ENCODE measurements at places on chromosomes 12 and 14.

GRCh38 chr12:69495071-69495470 lies 24.9 kb downstream of the FRS2 start:
- DNase-seq: no peak

GRCh38 chr14:68795597-68796417 lies 2.9 kb upstream of the ZFP36L1 start:
- DNase-seq: peak; percentile 80

DNA sequence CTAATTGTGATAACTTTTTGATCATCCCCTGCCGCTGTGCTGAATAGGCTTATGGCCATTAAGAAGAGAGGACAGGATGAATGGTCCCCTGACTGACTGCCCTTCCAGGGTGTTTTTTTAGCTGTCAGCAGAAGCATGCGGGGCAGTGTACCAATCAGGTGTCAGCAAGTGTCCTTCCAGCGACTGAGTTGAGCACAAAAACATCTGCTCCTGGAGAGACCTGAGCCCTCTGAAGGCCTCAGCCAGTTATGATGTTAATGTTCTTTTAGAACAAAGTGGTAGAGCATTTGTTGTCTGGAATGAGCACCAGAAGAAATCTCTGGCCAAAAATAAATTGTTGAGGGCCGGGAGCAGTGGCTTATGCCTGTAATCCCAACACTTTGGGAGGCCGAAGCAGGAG lies 37.5 kb downstream of the P2RX7 start:
- no peak for DNase-seq

- no peak for DNase-seq
These were observed 13.6 kb downstream of the BCL7A start for GRCh38 chr12:122035292-122035691.

DNA sequence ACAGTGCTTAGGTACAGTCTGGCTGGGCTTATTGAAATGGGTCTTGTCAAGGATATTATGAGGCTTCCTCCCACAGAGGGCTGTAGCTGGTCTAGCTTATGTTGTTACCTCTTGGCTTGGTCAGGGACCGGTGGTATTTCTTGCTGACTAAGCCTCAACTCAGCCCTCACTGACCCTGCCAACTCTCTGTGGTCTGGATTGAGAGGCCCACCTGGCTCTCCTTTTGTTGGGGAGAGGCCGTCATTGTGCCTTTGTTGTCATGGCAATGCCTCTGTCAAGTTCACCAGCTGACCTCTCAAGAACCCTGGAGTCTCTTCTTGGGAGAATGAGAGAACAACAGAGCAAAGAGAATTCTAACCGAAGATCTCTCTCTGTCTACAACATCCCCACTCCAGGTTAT lies 245.6 kb upstream of the NPAS3 start:
- no peak for DNase-seq

- no peak for DNase-seq
These were observed 32.9 kb upstream of the HMGA2 start for GRCh38 chr12:65791400-65791799.

DNA sequence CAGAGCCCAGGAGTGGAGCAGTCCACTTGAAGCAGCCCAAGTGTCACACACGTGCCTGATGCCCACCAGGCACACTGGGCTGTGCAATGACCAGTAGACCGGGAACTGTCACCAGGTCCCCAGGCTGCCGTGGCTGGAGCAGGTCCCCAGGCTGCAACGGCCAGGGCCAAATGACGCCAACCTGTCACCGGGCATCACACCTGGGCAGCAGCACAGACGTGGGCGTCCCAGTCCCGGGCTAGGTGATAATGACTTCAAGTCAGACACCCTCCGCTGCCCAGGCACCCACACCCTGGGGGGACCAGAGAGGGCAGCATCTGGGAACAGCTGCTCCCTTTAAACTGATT lies 30.6 kb upstream of the MMP17 start:
- no peak for DNase-seq

- no peak for DNase-seq
These were observed 45.5 kb downstream of the DERA start for GRCh38 chr12:15956413-15957185.

DNA sequence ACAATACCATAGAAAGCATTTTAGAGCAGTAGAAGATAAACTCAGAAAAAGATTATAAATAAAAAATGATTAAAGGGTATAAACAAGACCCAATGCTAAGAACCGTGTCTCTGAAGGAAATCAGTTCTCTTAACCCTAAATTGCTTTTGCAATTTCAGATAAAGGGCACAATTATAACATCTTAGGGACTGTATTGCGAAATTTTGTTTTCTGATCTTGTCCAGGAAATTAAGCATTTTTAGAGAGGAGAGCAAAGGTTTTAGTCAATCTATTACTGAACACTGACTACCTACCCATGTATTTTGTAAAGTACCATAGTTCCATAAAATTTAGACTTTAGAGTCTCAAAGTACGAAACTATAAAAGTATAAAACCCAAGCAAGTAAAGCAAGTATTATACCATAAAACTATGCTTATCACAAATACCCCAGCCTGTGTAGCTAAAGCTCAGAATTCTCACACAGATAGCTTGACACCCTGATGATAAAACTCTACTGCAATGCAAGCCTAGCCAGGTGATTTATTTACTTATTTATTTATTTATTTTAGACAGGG lies 6.8 kb upstream of the CHPT1 start:
- DNase-seq: no peak

DNA sequence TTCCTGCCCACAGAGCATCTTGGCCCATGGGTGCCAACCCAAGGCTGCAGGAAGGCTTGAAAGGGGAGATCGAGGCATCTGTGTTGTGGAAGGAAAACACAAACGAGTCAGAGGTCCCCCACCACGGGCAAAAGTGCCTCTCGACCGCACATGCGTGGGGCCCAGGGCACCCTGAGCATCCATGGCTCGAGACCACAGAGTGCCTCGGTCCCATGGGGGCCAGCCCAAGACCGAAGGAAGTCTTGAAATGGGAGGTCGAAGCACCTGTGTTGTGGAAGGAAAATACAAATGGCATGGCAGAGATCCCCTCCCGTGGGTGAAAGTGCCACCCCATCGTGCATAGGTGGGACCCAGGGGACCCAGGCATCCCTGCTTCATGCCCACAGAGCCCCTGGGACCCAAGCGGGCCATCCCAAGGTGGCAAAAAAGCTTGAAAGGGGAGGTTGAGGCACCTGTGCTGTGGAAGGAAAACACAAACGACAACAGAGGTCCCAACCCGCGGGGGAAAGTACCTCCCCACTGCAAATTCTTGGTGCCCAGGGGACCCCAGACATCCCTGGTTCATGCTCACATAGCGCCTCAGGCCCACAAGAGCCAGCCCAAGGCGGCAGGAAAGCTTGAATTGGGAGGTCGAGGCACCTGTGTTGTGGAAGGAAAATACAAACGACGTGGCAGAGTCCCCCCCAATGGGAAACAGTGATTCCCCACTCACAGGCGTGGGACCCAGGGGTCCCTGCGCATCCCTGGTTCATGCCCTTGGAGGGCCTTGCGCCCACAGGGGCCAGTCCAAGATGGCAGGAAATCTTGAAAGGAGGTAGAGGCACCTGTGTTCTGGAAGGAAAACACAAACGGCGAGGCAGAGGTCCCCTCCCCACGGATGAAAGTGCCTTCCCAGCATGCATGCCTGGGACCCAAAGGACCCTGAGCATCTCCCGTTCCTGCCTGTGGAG lies 373.0 kb downstream of the ALG10 start:
- peak; percentile 0 for DNase-seq

- DNase-seq: no peak
These were observed 6.0 kb upstream of the LGALS3 start for GRCh38 chr14:55123101-55123500.

DNA sequence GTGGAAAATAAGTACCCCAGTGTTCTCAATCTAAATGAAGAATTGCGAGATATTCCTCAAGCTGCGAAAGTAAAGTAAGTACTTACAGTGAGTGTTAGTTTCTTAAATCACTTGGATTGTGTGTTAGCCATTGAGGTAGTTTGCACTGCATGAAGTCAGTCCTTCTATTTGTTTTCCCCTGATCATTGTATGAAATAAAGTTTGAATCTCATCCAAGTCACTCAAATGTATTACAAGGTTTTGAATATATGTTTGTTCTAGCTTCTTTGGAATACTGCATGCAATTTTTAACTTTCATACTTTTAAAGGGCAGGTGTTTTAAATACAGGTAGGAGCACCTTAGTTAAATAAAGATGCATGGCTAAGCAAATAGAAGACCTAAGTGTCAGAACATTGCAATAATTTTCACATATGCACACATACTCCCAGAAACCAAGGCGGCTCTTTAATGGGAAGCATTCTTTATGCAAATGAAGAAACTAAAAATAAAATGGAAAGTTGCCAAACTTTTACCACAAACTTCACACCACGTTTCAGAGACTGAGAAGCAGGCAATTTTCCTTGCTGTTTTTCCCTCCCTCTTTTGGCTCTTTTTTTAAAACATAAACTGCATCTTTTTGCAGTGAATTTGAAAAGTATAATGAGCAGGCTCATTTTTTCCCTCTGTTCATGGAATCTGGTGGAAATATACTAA lies 105.6 kb downstream of the GPR135 start:
- DNase-seq: no peak

- no peak for DNase-seq
These were observed 30.3 kb downstream of the NDUFA12 start for GRCh38 chr12:94973221-94973620.

DNA sequence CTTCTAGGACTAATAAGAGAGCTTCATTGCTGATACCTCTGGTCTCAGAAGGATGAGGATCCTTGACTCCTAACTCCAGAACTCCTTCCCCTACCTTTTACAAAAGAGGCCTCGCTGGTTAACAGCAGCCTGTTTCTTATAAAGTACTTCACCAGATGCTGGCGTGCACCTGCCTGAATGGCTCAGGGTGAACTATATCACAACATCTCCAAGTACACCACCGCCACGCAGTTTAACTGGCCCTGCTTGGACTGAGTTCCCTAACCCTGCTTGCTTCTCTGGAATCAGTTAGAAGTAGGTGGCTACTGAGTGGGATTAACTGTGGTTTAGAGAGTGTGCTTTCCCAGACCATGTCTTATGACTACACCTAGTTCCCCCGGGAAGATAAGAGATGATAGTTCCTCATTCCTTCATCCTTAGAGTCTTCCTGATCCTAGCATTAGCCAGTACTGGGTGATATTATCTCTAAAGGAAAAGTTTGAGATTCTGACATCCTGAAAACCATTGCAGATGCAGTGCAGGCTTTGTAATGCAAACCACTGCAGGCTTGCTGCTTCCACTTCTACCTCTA lies 3.0 kb downstream of the FOXJ2 start:
- no peak for DNase-seq

DNA sequence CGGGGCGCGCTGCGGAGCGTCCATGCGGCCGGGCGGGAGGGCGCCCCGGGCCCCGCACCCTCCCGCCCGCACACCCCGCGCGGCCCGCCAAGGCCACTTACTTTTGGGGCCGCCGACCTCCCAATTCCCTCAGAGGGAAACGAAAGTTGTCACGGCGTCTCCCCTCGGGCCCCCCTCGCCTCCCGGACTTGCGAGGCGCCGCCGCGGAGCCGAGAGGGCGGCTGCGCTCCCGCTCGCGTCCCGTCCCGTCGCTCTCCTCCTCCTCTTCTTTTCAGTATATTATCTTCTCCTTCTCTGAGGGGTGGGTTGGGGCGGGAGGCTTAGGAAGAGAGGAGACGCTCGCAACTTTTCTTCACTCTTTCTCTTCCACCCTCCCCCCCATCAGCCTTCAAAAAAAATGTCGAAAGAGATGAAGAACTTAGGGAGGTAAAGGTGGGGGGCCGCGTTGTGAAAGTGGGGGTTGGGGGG lies 613 bp downstream of the DUSP16 start:
- peak; percentile 24 for DNase-seq

- DNase-seq: no peak
These were observed 19.5 kb downstream of the PRKAB1 start for GRCh38 chr12:119687406-119687805.

Data from effector CD4-positive, alpha-beta T cell (primary cell).